ENCODE measurements at places on chromosomes 12 and 14.

DNA sequence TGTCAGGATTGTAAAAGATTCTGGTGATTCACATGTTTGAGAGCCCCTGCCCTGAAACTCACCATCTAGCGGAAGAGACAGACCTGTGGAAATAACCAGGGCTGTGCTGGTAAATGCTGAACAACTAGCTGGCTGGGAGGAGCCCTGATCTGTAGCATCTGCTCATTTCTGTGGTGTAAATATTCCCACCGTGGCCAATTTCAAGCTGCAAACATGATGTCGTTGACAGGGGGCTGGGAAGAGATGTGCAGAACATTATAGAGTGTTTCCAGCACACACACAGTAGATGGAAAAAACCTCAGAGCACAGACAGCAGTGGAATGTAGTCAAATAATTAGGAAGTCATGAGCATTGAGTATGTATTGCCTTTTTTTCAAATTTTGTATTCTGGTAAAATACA is 138.2 kb downstream of the PHETA1 start:
- no peak for DNase-seq

GRCh38 chr14:23437133-23438100 is 2.0 kb upstream of the MYH7 start:
- no peak for DNase-seq

GRCh38 chr14:77790566-77791224 is 9.2 kb upstream of the ADCK1 start:
- no peak for DNase-seq

GRCh38 chr14:89399157-89399556 is 17.9 kb downstream of the FOXN3 start:
- no peak for DNase-seq

GRCh38 chr14:88380405-88380804 is 5.1 kb upstream of the SPATA7 start:
- no peak for DNase-seq

DNA sequence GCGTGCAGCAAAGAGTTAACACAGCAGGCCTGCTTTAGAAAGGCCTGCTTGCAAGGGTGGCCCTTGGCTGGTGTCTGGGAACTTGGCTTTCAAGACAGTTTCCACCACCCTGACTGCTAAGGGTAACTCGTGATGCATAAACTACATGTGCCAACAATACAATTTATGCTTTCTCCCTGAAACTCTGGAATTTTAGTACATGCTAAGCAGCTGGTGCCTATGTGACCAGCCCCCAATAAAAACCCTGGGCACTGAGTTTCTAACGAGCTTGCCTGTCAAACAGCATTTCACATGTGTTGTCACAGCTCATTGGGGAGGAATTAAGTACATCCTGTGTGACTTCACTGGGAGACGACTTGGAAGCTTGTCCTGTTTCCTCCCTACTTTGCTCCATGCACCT is 133.1 kb downstream of the SLC5A8 start:
- no peak for DNase-seq

GRCh38 chr12:102059343-102059742 is 2.4 kb downstream of the WASHC3 start:
- DNase-seq, result no peak

GRCh38 chr14:75905147-75905904 is 76.5 kb downstream of the TGFB3 start:
- DNase-seq, result no peak

DNA sequence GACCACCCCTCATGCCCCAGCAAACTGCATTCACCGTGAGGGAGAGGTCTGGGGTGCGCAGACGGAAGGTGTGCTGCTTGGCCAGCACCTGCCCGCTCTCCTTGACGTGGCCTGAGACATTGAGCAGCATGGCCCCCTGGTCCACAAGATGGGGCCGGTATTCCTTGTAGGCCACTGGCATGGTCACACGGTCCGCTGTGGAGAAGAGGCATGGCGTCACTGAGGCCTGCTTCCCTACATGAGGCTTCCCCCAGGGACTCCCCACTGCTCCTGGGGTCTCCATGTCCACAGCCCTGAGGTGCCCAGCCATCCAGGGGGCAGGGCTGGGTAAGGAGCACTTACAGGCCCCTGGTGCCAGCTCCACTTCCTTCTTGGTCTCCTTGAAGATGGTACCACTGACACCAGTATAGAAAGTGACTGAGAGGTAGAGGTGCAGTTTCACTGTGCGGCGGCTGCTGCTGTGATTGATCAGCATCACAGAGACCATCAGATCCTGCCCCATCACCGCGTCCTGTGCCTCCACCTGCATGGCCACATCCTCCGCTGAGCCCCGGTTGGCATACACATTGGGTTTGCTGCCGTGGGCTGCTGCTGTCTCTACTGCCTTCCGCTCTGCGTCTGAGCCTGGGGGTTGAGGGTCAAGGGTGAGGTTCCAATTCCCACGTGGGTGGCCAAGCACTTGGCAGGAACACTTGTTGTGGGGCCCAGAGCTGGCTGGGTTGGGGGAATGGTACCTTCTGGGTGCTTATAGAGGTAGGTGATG is 8.2 kb downstream of the TGM1 start:
- DNase-seq, result no peak

- no peak for DNase-seq
These were observed 3.1 kb downstream of the WNT10B start for GRCh38 chr12:48968467-48968866.

GRCh38 chr14:79437951-79438350 is 773.4 kb downstream of the DIO2 start:
- no peak for DNase-seq

- no peak for DNase-seq
These were observed 64.0 kb downstream of the PTPN11 start for GRCh38 chr12:112482733-112483132.

DNA sequence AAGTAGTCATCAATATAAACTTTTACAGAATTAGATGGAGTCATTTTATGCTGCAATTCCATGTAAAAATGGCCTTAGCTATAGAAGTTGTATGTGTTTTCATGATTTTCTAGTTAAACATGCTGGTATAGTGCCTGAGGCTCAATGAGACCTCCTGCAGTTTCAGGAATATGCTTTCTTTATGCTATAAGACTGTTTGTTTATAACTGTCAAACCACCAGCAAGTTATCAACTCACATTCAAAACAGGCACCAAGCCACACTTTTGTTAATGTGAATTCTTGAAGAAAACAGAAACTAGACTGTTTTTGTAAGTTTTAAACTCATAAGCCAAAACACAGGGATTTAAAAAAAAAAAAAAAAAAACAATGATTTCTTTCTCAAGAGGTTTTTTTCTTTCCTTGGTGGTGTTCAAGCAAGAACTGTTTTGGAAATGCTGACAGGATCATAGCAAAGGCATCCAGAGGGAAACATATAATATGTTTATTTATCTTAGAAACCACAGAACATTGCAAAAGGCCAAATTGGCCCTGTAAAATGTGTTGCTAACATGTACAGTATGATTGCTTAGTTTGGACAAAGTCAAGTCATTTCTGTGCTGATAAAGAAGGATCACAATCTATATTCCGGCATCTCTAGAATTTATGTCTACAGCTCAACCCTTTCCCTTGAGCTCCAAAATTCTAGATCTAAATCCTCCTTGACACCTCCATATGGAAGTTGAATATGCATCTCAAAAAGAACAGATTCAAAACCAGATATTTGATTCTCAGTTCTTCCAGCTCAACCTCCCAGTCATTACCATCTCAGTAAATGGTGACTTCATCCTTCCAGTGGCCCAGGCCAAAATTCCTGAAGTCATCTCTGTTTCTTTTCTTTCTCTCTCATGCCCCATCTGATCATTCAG is 29.0 kb upstream of the LUM start:
- DNase-seq, result peak; percentile 13

GRCh38 chr14:54300881-54301280 is 95.9 kb upstream of the CDKN3 start:
- no peak for DNase-seq

DNA sequence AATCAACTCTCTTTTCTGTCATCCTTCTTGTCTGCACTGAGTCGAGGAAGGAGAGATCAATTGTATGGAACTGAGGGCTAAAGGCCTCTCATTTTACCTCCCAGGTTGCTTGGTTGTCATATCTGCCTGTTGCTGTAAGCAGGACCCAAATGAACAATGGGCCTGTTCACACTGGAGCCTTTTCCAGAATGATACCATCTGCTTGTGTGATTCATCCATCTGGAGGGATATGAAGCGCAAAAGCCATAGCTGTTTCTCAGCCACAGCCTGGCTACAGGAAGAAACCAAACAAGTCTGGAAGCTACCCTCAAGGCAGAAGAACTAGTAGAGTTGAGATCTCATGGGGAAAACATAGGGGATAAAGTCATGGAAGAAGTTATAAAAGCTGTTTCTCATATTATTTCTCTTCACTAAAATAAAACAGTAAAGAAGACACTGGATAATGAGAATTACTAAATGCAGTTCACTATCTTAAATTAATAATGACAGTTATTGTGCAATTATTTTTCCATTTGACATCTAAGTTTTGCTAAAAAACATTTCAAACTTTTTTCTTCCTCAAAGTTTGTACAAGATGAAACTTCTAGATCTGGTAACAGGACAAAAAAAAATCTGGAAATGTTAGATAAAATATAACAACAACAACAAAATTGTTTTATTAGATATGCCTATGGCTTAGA is 106.3 kb downstream of the SPTSSA start:
- no peak for DNase-seq

Measured in renal cortex interstitium (tissue), 15 donors.